ENCODE measurements at places on chromosomes 12 and 14. TPM values are rescaled to one million over a fixed set of nuclear protein-coding genes. Genes with fewer than 3 reads are reported as not detected.

- DNase-seq: no peak
These were observed 81.9 kb upstream of the MAX start for GRCh38 chr14:65184032-65184764.

DNA sequence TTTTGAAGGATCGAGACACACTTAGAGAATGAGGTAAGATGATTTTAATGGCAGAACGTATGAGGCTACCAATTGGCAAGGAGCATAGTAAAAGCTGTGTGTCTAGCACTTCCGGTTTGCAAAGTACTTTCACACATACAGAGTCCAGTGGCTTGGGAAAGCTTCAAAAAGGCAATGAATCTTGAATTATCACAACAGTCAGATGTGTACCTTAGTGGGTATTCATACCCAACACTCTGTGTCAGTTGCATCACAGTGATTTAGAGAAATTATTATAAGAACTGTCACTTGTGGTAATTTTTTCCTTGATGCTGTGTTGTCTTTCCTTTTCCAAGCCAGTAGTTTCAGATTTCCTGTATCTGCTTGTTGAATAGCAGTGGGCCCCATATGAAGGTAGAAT lies 424.1 kb downstream of the PCNX1 start:
- DNase-seq: no peak

GRCh38 chr12:122052285-122052684 lies 26.3 kb upstream of the MLXIP start:
- DNase-seq: no peak

DNA sequence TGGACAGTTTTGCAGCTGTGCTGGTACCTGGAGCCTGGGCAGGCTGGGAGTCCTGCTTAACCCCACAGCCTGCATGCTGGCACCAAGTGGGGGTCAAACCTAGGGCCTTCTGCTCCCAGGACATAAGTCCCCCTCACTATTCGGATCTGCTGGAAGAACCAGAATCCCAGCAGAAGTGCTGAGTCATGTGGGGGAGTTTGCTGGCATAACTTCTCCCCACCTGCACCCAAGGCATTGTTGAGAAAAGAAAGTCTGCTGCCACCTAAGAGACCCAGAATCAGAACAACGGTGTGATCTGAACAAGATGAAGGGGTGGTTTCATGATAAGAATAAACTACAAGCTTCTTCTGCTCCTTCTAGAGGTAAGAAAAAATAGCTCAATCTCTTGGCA lies 102.7 kb downstream of the RBM19 start:
- DNase-seq: no peak

GRCh38 chr14:71591231-71591630 lies 341.0 kb upstream of the RGS6 start:
- DNase-seq: no peak

GRCh38 chr14:101813171-101813759 lies 51.8 kb downstream of the PPP2R5C start:
- no peak for DNase-seq

DNA sequence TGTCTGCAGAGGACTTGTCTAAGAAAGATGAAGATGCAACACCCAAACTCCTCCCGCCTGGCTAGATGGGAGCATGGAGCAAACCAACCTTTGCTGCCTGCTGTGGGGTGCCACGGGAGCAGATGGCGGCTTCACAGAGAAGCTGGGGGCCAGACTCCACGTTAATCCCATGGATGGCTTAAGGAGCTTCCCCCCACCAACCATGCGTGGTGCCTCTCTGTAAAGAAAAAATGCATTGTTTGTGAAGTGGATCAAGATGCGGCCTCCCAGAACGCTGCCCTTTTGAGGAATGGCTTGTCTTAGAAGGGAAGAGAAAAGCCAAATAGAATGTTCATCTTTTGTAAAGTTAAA lies 15.6 kb downstream of the MVK start:
- no peak for DNase-seq

GRCh38 chr14:35292770-35293561 lies 784 bp downstream of the PSMA6 start:
- peak; percentile 1 for DNase-seq

DNA sequence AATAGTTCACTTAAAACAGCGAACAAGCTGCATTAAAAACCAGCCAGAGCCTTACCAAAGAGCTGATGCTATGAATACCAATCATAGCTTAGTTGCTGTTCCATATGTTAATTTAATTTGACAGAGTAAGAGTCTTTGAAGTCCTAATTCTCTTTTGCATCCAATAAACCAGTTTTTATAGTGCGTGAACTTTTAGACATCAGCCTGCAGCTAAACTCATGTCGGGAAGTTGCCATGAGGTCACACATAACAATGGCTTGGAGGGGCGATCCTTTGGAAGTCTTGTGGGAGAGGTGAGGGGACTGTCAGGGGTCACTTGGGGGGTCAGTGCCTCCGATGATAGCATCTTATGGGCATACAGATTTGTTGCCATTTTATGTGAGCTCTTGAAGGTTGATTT lies 81.7 kb downstream of the HMGA2 start:
- DNase-seq: no peak

DNA sequence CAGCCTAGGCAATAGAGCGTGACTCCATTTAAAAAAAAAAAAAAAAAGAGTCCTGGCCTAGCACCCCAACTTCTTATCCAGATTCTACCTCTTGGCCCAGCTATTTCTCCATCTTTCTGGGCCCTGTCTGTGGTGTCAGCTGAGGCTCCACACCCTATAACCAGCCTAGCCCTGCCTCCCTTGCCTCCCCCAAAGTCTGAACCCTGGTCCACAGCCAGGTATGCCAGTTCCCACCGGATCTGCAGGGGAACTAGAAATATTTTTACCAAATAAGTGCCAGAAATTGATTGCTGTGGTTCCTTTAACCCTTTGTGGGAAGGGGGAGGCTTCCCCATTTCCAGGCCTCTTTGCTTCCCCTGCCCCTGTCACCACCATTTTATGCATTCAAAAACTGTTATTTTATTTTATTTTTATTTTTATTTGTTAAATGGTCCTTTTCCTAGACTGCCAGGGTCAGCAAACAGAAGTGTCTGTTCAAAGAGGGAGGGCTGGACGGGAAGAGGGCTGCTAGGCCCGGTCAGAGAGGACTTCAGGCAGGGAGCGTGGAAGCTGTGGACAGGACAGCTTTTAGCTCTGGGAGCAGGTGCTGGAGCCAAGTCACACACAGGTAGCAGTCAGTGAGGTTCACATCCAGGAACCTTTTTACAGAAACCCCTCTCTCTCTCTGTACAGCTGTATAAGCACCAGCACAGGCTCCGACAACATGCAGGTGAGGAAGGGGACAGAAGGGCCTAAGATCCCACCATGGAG lies 23.2 kb downstream of the TTC9 start:
- DNase-seq: no peak

DNA sequence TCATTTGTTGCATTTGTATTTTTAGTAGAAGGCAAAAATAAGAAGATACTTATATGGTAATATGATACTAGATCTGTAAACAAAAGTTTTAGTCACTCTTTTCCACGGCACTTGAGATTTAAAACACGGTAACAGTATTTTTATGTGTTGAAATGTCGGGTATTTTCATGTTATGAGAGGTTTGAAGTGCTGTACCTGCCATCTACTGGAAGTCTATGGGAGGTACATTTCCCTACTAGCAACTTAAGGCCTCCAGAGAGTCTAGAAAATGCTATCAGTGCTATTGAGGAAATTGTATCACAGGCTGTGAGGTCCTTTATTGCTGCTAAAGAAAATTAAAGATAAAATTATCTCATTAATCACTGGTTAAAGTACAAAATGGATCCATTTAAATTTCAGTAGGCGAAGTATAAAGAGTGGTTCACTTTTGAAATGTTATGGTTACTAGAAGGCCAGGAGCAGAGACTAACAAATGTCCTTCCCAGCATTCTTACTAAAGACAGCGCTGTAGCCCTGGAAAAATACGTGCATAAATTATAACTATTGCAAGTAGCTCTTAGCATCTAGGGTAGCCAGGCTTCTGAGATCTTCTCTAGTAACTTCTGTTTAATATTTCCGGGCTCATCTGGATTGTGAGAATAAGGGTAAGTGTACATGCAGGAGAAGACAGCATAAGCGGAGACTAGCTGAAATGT lies 77.6 kb upstream of the PRKD1 start:
- peak; percentile 21 for DNase-seq

- no peak for DNase-seq
These were observed 194.8 kb upstream of the C14orf180 start for GRCh38 chr14:104384776-104385071.

DNA sequence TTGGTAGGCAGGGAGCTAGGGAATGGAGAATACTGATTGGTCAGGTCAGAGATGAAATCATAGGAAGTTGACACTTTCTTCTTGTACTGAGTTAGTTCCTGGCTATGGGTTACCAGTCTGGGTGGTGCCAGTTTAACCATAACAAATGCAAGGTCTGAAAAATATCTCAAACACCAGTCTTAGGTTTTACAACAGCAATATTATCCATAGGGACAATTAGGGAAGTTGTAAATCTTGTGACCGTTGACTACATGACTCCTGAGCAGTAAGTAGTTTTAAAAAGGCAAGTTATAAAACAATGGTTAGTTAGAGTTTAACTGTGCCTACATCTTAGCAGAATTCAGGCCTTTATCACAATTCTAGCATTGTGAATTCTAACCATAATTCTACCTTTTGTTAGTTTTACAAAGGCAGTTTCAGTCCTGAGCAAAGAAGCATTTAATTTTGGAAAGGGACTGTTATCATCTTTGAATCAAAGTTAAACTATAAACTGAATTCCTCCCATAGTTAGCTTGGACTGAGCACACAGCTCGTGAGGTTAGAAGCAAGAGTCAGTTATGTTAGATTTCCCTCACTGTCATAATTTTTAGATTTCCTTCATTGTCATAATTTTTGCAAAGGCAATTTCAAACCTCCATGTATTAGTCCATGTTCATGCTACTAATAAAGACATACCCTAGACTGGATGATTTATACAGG lies 19.7 kb upstream of the MON2 start:
- no peak for DNase-seq

Gene SMCO2
- not detected for total RNA-seq

Gene KCNH3
- 0.58 TPM for total RNA-seq

Gene OS9
- 137 TPM for total RNA-seq

Gene KRT2
- not detected for total RNA-seq

Gene VRTN
- total RNA-seq: not detected

All from urinary bladder (tissue), 4 donors.